ENCODE measurements at places on chromosomes 6 and 20.

DNA sequence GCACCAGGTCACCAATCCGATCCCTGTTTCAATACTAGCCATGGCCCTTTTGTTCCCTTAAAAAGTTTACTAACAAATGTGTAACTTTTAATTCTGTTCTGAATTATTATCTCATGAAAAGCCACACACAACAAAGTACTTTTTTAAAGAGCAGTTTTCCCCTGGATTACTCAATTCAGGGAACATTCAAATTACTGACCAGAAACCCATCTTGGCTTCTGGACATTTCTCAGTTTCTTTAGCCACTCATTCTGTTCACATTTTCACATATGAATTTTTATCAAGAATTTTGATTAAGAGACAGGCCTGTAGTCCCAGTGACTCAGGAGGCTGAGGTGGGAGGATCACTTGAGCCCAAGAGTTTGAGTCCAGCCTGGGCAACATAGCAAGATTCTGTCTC lies 47.4 kb downstream of the INSM1 start:
- no peak for DNase-seq

GRCh38 chr6:67493682-67494081 lies 1141.4 kb upstream of the ADGRB3 start:
- DNase-seq = no peak

- DNase-seq = no peak
Observed at GRCh38 chr6:132952986-132953385, 138.6 kb downstream of the RPS12 start.

GRCh38 chr20:56940466-56940865 lies 311.4 kb downstream of the TFAP2C start:
- no peak for DNase-seq

DNA sequence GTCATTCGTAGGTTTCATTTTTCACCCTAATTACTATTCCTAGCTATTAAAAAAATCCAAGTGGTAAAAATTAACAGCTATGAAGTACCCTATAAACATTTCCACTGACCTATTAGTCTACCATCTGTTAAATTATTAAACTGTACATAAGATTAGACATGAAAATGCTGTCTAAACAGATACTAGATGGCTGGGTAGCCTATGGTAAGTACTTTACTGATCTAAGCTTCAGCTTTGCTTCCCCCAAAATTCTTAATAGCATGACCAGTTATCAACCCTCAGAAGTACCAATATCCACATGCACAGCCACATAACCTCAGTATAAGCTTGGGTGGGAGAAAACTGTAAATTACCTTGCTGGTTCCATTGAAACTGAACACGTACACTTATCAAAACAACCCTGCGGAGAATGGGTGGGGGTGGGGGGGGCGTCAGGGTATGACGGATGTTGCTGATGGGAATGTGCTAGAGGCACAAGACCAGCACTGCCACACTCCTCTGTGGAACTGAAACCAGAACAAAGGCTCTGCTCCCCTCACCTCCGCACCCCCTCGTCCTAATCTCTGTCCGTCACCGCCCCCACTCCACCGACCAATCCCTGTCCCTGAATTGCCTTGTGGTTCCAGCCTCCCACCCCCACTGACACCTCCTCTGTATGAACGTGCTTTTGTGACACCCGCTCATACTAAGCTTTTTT lies 45.3 kb downstream of the B4GALT5 start:
- DNase-seq = no peak

- no peak for DNase-seq
Observed at GRCh38 chr20:41275301-41275731, 42.2 kb downstream of the ZHX3 start.

DNA sequence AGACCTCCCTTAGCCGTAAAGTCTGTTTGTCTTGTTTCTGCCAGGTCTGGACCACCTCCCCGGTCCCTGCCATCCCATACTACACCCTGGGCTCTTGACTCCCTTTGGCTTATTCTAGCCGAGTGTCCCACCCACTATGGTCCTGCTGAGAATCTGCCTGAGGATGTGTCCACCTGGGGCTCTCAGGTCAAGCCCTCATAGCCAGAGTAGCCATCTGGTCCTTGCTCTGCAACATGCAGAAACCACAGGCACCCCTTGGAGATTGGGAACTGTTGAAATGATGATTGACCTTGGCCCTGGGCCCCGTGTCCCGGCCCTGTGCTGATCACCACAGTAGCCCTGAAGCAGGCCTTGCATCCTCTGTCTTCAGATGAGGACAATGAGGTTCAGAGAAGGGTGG lies 44.0 kb downstream of the VSTM2L start:
- no peak for DNase-seq

GRCh38 chr20:37796121-37796520 lies 102.3 kb downstream of the CTNNBL1 start:
- no peak for DNase-seq

GRCh38 chr20:16451001-16451400 lies 122.2 kb downstream of the KIF16B start:
- DNase-seq = no peak

DNA sequence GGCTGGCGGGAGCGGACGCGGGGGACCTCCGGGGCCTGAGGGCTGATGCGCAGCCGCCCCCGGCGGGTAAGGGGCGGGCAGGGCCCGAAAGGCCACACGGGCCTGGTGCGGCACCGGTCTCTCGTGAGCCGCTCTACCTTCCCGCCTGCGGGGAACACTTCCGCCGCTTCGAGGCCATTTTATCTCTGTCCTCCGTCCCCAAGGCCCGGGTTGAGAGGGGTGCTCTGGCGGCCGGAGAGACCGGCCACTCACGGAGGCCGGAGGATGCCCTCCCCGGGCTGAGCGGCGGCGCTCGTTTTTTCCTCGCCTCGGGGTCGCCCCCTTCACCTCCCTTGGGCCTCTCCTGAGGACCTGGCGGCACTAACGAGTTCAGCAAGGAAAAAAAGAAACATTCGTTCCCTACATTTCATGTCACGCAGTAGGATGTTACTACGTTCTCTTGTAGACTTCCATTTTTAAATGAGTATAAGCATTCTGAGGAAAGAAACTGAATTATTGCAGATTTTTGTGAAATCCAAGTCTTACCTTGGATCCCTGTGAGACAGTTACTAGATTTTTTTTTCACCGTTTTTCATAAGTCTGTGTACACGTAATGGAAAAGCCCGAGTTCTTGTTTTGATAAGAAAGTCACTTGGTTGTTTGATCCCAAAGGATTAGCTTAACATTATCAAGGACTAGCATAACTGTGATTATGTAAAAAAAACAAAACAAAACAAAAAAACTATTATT lies 575 bp downstream of the WTAP start:
- no peak for DNase-seq

GRCh38 chr20:58742668-58743566 lies 50.3 kb downstream of the NPEPL1 start:
- DNase-seq = no peak

DNA sequence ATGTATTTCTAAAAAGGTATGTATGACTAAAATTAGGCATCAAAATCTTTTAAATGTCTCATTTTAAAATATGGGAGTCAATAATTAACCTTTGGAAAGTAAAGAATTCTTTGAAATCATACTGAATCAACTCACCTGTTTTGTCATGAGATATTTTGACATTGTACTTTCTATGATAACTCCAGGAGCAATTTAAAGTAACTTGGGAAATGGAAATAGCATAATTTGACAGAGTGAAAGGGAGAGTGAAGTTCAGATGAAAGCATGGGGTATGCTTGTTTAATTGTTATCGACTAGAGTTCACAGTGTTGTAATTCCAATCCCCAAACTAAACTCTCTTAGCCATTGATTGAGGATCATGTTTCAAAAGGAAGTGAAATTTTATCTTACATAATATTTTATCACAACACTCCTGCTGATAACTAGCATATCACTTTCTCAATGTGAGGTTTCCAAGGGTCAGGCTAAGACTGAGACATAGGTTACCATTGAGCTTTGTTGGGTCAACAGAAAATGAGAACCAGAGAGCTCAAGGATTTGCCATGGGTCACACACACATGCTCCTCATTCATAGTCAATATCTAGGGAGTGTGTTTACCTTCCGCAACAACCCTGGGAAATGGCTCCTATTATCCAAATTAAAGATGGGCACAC lies 2.3 kb downstream of the GSTA1 start:
- DNase-seq = no peak

- DNase-seq = no peak
Observed at GRCh38 chr20:38726804-38727606, 2.7 kb downstream of the SLC32A1 start.

- no peak for DNase-seq
Observed at GRCh38 chr6:144786825-144787224, 501.7 kb downstream of the UTRN start.

GRCh38 chr6:156710479-156710878 lies 66.7 kb upstream of the ARID1B start:
- no peak for DNase-seq

- DNase-seq = no peak
Observed at GRCh38 chr6:36525346-36525745, 21.9 kb downstream of the STK38 start.

DNA sequence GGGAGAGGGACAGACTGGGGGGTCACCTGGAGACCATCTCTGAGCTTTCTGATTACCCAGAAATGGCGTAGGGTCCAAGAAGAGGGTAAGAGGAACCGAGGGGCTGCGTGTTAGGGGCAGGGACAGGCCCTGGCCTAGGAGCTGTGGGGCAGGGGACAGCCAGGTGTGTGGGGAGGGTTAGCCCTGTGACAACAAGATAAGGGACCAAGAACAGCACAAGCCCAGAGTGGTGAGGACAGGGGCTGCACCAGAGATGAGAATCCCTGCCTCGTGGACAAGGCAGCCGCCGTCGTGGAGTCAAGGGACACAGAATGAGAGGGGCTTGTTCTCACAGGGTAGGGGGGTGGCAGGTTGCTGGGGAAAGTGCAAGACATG lies 449 bp upstream of the AVP start:
- DNase-seq = no peak

DNA sequence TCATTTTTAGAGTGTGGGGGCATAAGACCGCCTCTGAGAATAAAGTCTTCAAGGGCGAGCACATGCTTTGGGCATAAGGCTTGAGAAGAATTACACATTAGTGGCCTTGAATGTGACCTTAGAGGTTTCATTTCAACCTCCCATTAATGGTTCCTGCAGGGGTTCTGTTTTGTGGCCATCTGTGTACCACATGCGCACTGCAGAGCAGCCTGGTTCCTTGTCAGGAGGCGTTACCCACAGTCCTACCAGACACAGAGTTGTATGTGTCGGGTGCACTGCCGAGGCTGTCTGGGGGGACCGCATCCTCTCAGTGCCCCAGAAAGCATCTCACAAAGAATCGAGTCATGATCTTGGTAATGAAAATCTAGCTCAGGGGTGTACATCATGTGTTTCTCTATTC lies 115.7 kb downstream of the B3GAT2 start:
- DNase-seq = no peak

GRCh38 chr6:45625191-45625664 lies 247.5 kb upstream of the SUPT3H start:
- no peak for DNase-seq

GRCh38 chr6:73064266-73064665 lies 161.0 kb downstream of the KHDC1L start:
- no peak for DNase-seq

GRCh38 chr6:51511081-51511480 lies 576.3 kb downstream of the PKHD1 start:
- DNase-seq = no peak

DNA sequence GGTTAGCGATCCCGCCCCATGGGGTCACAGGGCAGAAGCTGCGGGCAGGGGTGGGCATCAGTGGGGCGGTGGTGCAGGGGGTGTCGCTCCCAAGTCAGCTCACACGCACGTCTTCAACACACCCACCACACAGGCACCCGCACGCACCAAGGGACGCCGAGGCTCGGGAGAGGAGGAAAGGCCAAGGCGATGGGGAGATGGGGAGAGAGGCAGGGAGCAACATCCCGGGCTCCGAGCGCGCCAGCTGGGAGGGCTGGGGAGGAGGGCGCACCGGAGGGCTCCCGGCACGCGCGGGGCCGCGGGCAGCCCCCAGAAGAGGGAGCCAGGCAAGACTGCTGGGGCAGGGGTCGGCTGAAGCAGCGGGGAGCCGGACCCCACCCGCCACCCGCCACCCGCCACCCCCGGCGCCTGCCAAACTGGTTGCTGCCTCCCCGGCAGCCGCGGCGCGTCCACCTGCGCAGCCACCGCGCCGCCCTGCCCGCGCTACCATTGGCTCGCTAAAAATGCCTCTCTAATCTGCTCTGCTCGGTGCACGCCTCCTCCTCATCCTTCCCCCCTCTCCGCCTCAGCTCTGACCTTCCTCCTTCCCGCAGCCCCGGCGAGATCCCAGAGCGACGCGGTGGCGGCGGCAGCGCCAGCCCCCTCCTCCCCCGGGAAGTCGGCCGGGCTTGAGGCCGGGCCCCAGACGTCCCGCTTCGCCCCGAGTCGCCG lies at the start of gene PACSIN1:
Gene PACSIN1, plus strand, starts transcription at position 546 of the 711 bp plus-strand sequence. CDS start 60,230 bp downstream, outside the sequence.
- DNase-seq = no peak

GRCh38 chr6:30679765-30680535 lies 6.5 kb downstream of the PPP1R18 start:
- DNase-seq = no peak

GRCh38 chr6:4017834-4018170 lies 61.1 kb downstream of the FAM217A start:
- no peak for DNase-seq

DNA sequence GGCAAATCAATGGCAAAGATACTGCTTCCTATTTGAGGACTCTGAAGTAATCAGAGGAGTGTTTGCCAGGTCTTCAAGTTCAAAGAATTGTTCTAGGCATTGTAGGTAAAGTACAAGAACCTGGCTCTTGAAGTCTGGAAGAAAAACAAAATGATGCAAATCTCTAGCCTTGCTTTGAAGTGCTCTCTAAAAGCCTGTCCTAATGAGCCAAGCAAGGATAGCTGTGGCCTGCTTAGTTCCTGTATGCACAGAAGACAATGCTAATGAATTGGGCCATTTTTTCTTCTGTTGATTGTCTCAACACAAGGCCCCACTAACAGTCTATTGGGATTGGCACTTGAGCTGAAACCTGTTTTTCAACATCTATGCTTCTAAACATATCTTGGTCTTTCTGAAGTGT lies 165.0 kb upstream of the POU3F2 start:
- no peak for DNase-seq

- DNase-seq = no peak
Observed at GRCh38 chr20:1876975-1877608, 18.1 kb upstream of the SIRPA start.

Data from AG04449 (cell line).